ENCODE measurements at places on chromosomes 13 and 19.

GRCh38 chr19:12162513-12162881, 399 bp upstream of the ZNF136 start:
- DNase-seq = no peak

- no peak for DNase-seq
Measured at GRCh38 chr13:50855681-50856080, 12.2 kb upstream of the DLEU7 start.

DNA sequence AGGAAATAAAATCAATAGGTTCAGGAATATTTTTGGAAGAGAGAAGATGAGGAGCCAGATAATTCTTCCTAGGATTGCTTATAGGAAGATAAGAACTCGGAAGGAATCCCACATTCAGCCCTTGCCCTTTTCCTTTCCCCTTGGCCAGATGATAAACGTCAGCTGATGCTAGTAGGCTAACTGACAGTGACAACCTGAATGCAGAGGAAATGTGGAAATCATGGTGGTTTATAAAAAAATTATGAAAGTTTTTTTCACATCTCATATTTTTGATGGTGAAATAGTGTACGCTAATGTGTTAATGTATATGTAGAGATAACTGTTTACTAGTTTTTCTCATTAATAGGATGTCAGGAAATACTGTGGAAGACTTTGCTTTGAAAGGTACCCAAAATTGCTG, 56.9 kb downstream of the EDNRB start:
- DNase-seq = no peak

DNA sequence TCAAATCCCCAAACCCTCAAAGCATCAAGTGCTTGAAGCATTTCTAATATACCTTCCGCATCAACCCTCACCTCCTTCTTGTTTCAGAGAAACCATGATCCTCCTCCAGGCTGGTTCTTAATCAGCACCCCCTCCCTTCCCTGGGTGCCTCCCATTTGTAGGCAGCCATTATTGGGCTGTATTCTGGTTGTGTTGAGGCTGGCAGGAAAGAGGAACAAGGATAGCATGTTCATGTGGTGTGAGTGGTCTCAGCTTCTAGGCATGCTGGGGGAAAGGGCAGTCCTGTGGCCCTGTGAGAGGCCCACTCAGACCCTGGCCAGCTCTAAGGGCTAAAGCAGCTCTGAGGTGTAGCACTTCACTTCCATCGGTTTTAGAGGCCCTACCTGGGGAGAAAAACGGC, 18.9 kb upstream of the TRIM13 start:
- DNase-seq = no peak

DNA sequence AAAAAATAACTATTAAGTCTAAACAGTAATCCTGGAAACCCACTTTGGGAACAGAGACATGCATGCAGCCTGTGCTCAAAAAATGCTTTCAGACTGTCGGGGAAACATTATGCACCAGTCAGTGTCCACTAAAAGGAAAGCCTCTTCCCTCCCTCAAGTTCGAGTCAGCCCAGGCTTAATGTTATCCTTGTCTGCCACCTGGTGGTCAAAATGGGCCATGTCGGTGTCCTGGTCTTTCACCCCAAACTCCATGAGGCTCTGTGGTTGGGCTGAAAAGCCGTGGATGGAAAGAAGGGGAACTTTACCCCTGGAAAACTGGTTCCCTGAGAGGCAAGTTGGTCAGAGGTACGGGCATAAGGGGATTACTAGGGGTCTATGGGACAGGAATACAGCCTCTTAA, 88.4 kb upstream of the ZNF492 start:
- DNase-seq = no peak

DNA sequence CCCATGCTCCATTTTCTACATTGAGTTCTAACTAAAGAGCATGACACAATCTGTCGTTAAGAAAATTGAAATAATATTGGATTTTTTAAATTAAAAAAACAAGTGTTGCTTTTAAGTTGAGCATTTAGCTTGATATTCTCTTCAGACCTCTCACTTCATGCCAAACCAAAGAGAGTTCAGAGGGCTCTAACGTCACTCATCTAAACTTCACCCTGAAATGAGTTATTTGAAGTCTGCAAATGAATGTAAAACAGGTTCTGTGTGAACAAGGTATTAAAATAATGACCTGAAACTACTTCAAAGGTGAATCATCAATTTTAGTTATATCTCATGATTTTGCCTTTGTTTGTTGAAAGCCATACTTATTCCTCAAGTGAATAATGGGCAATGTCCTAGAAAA, 61.8 kb downstream of the MRPL57 start:
- DNase-seq = no peak

- no peak for DNase-seq
Measured at GRCh38 chr19:13864046-13864666, 12.8 kb upstream of the NANOS3 start.

- DNase-seq = no peak
Measured at GRCh38 chr19:15673176-15673654, 328 bp downstream of the CYP4F12 start.

DNA sequence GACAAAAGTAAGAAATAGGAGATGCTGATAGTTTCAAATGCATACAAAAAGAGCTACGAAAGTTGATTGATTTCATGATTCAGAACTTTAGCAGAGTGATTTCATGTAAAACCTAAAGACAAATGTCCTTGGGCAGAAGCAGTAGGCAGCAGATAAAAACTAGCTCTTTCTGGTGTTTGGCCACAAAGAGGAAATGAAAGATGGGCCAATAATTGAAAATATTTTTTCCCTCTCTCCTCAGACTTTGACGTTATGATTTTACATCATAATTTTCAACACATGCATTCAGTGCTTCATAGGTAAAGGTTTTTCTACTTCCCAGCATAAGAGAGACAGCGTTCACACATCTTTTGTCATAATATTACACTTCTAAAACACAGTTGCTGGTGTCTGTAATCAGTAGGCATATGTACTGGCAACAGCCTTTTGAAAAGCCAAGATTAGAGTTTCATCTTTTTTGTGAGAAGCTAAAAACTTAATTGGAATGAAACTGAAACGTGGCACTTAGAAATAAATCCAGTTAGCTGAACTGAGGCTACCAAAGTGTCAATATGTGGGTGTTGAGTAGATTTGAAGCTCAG, 9.3 kb downstream of the SCEL start:
- DNase-seq = no peak

DNA sequence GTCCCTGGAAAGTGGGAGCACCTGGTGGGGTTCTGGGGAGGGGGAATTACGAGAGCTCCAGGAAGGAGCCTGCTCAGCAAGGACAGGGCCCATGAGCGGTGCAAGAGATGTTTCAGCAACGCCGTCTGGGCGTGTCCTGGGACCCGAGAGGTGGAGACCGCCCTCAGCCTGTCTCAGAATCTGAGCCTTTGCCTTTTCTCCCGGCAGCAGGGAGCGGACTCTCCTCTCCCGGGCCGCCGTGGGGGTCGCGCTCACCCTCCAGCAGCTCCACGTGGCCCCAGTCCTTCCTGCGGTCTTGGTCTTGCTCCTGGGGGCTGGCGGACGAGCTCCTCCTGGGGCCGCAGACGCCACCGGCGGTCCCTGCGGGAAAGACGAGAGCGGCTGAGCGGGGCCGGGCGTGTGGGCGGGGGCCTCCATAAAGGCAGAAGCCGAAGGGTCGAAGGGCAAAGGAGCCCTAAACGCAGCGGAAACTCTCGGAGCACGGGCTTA, 714 bp downstream of the POLRMT start:
- no peak for DNase-seq

Measured in stimulated activated CD8-positive, alpha-beta memory T cell treated with anti-CD3 and anti-CD28 coated beads, Interleukin-15, amount 100 ng/mL, for 1 hour (primary cell).